ENCODE measurements at places on chromosomes 2 and 18. TPM values are rescaled to one million over a fixed set of nuclear protein-coding genes. Genes with fewer than 3 reads are reported as not detected.

The ZNF516 gene
- 24.2 TPM for total RNA-seq

DNA sequence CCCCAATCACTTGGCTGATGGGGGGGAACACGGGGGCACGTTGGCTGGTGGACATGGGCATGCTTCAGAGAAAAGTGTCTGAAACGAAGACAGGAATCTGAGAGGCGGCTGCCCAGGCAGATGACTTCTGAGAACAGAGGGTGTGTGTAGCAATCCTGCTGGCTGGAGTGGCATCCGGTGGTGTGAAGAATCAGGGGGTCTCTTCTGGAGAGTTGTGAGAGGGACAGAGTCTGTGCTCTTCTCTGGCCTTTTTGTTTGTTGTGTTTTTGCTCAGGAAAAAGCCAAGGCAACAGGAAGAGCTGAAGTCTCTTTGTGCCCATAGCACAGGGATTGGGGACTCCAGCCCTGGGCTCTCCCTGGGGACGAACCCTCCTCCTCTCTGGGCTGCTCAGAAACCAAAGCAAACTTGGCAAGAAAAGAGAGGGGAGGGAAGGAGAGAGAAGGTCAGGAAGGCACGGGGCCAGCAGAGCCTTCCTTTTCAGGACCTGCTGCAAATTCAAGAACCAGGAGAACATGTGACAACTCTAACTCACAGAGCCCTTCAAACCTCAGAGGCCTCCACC lies 97.0 kb upstream of the SMAD2 start:
- no peak for DNase-seq
- H3K4me1 ChIP-seq, result peaks cover 13% of the 10 kb centered on the region
- no peak overlapping the region for H3K4me3 ChIP-seq
- no peak overlapping the region for H3K27ac ChIP-seq
- no peaks in the 10 kb centered on the region for H3K36me3 ChIP-seq

DNA sequence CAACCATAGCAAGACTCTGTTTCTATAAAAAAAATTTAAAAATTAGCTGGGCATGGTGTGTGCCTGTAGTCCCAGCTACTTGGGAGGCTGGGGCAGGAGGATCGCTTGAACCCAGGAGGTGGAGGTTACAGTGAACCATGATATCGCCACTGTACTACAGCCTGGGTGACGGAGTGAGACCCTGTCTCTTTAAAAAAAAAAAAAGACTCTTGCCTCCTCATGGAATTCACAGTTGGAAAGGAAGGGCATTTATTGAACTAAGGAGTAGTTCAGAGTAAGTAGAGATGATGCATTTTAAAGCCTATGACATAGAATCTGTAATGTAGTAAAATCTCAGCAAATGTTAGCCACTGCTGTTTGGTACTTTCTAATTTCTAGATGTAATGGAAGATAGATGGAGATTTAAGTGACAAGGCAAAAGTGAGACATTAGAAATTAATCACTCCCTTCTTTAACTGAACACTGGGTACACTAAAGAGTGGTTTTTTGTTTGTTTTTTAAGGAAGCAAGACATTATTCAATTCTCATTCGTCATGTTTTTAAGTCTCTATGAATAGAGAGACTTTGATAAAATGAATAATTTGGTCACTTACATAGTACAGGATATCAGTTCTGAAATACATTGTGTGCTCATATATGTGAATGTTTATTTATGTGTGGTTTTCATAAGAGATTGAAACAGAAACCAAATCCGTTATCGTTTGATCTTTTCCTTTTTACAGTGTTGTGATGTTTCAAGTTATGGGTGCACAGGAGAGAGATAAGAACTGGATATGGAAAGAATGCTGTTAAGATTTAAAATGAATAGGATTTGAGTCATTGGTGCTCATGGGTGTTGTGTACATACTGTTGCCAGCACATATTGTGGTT lies 186.1 kb upstream of the STON1 start:
- 0 out of 2 replicates have a peak, but pooled peaks cover 7% of the 10 kb centered on the region for H3K4me1 ChIP-seq
- no peak overlapping the region for H3K4me3 ChIP-seq
- no peaks in the 10 kb centered on the region for H3K27me3 ChIP-seq
- no peak for DNase-seq
- H3K36me3 ChIP-seq, result peaks cover 6% of the 10 kb centered on the region

- no peak overlapping the region for H3K27ac ChIP-seq
- DNase-seq, result no peak
- peaks cover 8% of the 10 kb centered on the region for H3K4me1 ChIP-seq
- H3K27me3 ChIP-seq, result no peaks in the 10 kb centered on the region
Measured at GRCh38 chr18:3263132-3263700, 1.3 kb downstream of the MYL12B start.

GRCh38 chr18:28013066-28013465 lies 163.9 kb downstream of the CDH2 start:
- peaks cover 13% of the 10 kb centered on the region for H3K4me1 ChIP-seq
- no peaks in the 10 kb centered on the region for H3K36me3 ChIP-seq
- H3K27ac ChIP-seq, result no peak overlapping the region
- no peaks in the 10 kb centered on the region for H3K27me3 ChIP-seq
- no peak overlapping the region for H3K4me3 ChIP-seq
- DNase-seq, result peak; percentile 16

GRCh38 chr2:94956797-94957391 lies 68.6 kb upstream of the MAL start:
- no peaks in the 10 kb centered on the region for H3K36me3 ChIP-seq
- no peak overlapping the region for H3K4me3 ChIP-seq
- no peak overlapping the region for H3K27ac ChIP-seq
- peaks cover 32% of the 10 kb centered on the region for H3K27me3 ChIP-seq
- no peaks in the 10 kb centered on the region for H3K4me1 ChIP-seq
- peak; percentile 67 for DNase-seq

GRCh38 chr18:39053571-39053970 lies 1488.0 kb upstream of the CELF4 start:
- no peak for DNase-seq
- peaks cover 6% of the 10 kb centered on the region for H3K4me1 ChIP-seq
- H3K27ac ChIP-seq, result no peak overlapping the region
- H3K27me3 ChIP-seq, result no peaks in the 10 kb centered on the region
- no peaks in the 10 kb centered on the region for H3K36me3 ChIP-seq
- H3K4me3 ChIP-seq, result no peak overlapping the region

- no peaks in the 10 kb centered on the region for H3K27me3 ChIP-seq
- H3K36me3 ChIP-seq, result no peaks in the 10 kb centered on the region
- no peak for DNase-seq
- H3K27ac ChIP-seq, result no peak overlapping the region
- H3K4me1 ChIP-seq, result no peaks in the 10 kb centered on the region
Measured at GRCh38 chr2:73018188-73018825, 53.2 kb downstream of the SFXN5 start.

- H3K27me3 ChIP-seq, result no peaks in the 10 kb centered on the region
- DNase-seq, result no peak
- H3K4me3 ChIP-seq, result no peak overlapping the region
Measured at GRCh38 chr2:20632446-20632990, 18.4 kb downstream of the HS1BP3 start.

DNA sequence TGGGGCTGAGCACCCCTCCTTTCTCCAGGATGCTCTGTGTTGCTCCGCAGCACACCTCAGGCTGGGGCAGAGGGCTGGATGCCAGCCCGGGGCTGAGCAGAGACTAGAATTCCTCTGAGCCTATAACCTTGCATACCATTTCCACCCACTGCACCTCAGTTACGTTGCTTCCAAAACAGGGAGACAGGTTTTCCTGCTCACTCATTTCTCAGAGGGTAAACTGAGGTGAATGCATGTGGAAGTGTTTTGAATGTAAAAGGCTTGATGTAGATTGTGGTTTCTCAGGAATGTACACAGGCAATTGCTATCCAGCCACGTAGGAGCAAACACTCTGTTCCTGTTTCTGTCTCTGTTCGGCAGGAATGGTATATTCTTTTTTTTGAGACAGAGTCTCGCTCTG lies 45.3 kb downstream of the EDAR start:
- H3K4me1 ChIP-seq, result no peaks in the 10 kb centered on the region
- no peaks in the 10 kb centered on the region for H3K36me3 ChIP-seq
- no peaks in the 10 kb centered on the region for H3K27me3 ChIP-seq
- H3K4me3 ChIP-seq, result no peak overlapping the region

GRCh38 chr2:2871480-2872308 lies 505.9 kb downstream of the EIPR1 start:
- H3K36me3 ChIP-seq, result no peaks in the 10 kb centered on the region
- H3K4me1 ChIP-seq, result no peaks in the 10 kb centered on the region
- H3K4me3 ChIP-seq, result no peak overlapping the region
- H3K27ac ChIP-seq, result no peak overlapping the region
- H3K27me3 ChIP-seq, result no peaks in the 10 kb centered on the region

The DSEL gene
- total RNA-seq, result 20.8 TPM

GRCh38 chr18:75377926-75378325 lies 49.6 kb downstream of the SMIM21 start:
- no peaks in the 10 kb centered on the region for H3K36me3 ChIP-seq
- H3K4me1 ChIP-seq, result no peaks in the 10 kb centered on the region
- DNase-seq, result no peak
- H3K4me3 ChIP-seq, result no peak overlapping the region

DNA sequence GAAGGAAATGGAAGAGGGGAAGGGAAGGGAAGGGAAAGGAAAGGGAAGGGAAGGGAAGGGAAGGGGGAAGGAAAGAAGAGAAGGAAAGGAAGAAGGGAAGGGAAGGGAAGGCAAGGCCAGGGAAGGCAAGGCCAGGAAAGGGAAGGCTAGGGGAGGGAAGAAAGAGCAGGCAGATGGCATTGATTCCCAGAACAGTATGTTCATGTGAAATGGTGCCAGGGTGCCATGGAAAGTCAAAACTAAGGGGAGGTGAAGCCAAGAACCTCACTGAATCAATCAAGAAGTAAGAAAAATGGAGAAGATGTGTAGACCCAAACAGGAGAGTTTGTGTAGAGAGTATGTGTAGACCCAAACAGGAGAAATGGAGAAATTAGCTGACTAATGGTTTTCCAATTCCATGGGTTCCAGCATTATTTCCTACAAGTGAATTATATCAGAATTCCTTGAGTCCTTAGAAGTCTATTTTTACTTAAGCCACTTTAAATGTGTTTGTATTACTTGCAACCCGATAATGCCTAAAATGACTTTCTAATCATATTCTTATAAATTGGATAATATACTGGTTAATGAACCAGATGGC lies 367.6 kb downstream of the TXNL1 start:
- H3K27me3 ChIP-seq, result no peaks in the 10 kb centered on the region
- no peaks in the 10 kb centered on the region for H3K4me1 ChIP-seq
- H3K4me3 ChIP-seq, result no peak overlapping the region
- no peak for DNase-seq

The RAX gene
- total RNA-seq, result 0.03 TPM

- no peaks in the 10 kb centered on the region for H3K4me1 ChIP-seq
- no peak for DNase-seq
Measured at GRCh38 chr2:102082571-102083392, 59.8 kb upstream of the IL1R1 start.

The LYG1 gene
- not detected for total RNA-seq

The IL1F10 gene
- total RNA-seq, result not detected

DNA sequence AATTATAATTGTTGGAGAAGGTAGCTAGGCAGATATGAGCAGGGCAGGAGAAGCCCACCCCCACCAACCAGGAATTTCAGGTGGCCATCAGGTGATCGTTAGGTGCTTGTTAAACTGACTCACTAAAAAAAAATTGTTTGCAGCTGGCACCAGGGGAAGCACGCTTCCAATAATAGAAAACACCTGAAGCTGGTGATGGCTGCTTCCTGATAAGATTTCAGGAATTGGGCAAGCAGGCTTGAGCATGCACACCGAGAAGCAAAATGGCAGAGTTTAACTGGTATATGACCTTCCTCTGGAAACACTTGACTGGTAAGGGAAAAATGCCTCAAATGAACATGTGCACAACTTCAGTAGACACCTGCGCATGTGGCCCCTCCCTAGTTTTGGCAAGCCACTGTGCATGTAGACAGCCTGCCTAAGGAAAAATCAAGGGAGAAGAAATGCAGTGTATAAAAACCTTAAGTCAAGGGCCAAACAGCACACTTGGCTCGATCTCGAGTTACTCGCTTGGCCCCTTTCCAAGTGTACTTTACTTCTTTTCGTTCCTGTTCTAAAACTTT lies 292.8 kb downstream of the CCDC85A start:
- no peak for DNase-seq
- H3K4me1 ChIP-seq, result peaks cover 14% of the 10 kb centered on the region
- no peaks in the 10 kb centered on the region for H3K36me3 ChIP-seq

The ABCG8 gene
- 0.31 TPM for total RNA-seq

GRCh38 chr2:210527286-210527685 lies 29.1 kb upstream of the CPS1 start:
- no peaks in the 10 kb centered on the region for H3K27me3 ChIP-seq
- H3K36me3 ChIP-seq, result no peaks in the 10 kb centered on the region
- no peak overlapping the region for H3K4me3 ChIP-seq
- H3K27ac ChIP-seq, result no peak overlapping the region
- H3K4me1 ChIP-seq, result peaks cover 16% of the 10 kb centered on the region

GRCh38 chr18:50113726-50114125 lies 81.2 kb downstream of the MYO5B start:
- no peaks in the 10 kb centered on the region for H3K27me3 ChIP-seq
- H3K27ac ChIP-seq, result no peak overlapping the region
- peaks cover 9% of the 10 kb centered on the region for H3K4me1 ChIP-seq
- no peak for DNase-seq
- no peaks in the 10 kb centered on the region for H3K36me3 ChIP-seq

The ZSWIM2 gene
- not detected for total RNA-seq

- no peak overlapping the region for H3K4me3 ChIP-seq
- no peak overlapping the region for H3K27ac ChIP-seq
- H3K4me1 ChIP-seq, result no peaks in the 10 kb centered on the region
- no peak for DNase-seq
Measured at GRCh38 chr2:239822146-239822831, 202.9 kb downstream of the NDUFA10 start.

DNA sequence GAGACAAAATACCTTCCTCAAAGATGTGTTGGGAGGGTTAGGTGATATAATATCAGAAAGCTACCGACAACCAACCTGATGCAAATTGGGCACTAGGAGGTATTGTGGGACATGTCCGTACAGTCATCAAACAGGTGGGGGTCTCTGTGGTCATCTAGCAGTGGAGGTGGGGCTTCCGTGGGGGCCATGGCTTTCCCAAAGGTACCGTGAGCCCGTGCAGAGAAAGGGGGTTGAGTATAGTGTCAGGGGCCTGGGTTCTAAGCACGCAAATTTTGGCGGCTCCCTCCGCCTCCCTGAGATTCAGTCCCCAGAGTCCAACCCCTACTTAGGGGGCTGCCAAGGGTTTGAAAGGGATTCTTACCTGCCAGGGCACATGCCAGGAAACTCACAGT lies 32.6 kb downstream of the HJURP start:
- no peak overlapping the region for H3K4me3 ChIP-seq
- no peaks in the 10 kb centered on the region for H3K4me1 ChIP-seq

The MC4R gene
- total RNA-seq, result not detected

The CRACDL gene
- 0.14 TPM for total RNA-seq

GRCh38 chr2:155815851-155816250 lies 516.7 kb downstream of the NR4A2 start:
- peak; percentile 75 for DNase-seq
- H3K4me1 ChIP-seq, result no peaks in the 10 kb centered on the region
- H3K27me3 ChIP-seq, result no peaks in the 10 kb centered on the region
- H3K4me3 ChIP-seq, result no peak overlapping the region
- peaks cover 7% of the 10 kb centered on the region for H3K36me3 ChIP-seq

- no peak overlapping the region for H3K27ac ChIP-seq
- H3K27me3 ChIP-seq, result no peaks in the 10 kb centered on the region
- H3K36me3 ChIP-seq, result no peaks in the 10 kb centered on the region
- H3K4me3 ChIP-seq, result no peak overlapping the region
- H3K4me1 ChIP-seq, result no peaks in the 10 kb centered on the region
Measured at GRCh38 chr18:60471652-60472051, 99.1 kb upstream of the MC4R start.

The EPB41L3 gene
- total RNA-seq, result 17.0 TPM

- no peak overlapping the region for H3K4me3 ChIP-seq
- no peaks in the 10 kb centered on the region for H3K27me3 ChIP-seq
- no peaks in the 10 kb centered on the region for H3K36me3 ChIP-seq
Measured at GRCh38 chr2:5889519-5889918, 197.3 kb downstream of the SOX11 start.

The ANKRD23 gene
- total RNA-seq, result 4.0 TPM

GRCh38 chr2:45862843-45863242 lies 211.4 kb downstream of the PRKCE start:
- H3K27ac ChIP-seq, result no peak overlapping the region
- no peaks in the 10 kb centered on the region for H3K36me3 ChIP-seq
- no peaks in the 10 kb centered on the region for H3K4me1 ChIP-seq
- no peak overlapping the region for H3K4me3 ChIP-seq
- no peak for DNase-seq

Data from GM23338 (cell line).